ENCODE measurements at places on chromosomes 4 and X.
A peak's percentile ranks its signal among the peaks of the same experiment; 100 is the strongest.

DNA sequence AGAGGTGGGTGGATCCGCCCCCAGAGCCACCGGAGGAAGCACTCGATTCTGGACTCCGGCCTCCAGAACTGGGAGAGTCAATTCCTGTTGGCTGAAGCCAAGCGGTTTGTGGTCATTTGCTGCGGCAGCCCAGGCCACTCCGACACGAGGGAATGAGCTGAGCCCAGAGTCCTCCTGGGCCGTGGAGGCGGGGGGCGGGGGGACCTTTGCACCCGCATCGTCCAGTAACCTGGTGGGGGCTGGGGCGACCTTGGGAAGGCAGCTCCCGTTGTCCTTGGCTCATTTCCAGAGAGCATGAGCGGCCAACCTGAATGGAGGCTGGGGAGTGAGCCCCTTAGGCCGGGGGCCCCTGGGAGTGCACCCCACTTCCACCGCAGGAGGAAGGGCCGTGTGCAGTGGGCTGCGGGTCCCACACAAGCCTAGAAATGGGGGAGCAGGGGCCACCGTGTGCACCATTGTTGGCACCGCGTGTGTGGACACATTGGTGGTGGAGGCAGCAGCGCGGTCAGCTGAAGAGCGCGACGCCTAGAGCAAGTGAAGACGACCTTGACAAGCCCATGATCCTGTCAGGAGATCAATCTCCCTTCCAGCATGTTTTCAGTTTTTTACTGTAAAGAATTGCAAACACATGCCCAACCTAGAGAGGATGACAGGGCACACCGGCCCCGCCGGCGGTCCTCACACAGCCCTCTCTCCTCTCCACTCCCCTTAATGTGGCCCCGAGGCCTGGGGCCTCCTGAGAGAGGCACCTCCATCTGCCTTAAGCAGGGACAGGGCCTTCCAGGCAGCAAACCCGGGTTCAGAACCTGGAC lies 19.9 kb upstream of the DUSP9 start:
- no peak for DNase-seq

DNA sequence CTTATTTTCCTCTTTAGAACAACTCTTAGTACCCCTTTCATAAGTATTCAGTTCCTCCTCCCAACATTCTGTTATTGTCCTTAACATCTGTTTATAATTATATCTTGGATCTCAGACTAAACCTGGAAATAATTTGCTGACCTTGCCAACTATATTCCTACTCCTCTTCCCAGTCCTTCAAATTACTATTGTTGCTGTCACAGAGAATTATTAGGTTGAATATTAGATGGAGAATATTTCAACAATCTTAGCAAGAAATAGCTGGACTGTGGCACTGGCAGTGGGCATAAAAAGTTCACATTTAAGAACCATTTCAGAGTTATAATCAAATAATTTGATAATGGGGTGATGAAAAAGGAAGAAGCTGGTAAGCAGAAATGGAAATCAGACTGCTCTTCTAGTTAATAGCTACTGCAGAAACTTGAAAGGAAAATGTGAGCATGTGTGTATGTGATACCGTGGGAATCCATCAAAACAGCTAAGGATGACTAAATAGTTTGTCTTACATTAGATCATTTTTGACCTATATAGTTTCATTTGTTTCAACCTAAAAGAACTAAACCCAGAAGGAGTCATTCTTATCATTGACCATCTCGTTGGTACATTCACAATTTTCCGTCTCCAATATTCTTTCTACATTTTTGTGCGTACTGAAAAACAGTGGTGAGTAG lies 43.3 kb upstream of the PRDM8 start:
- no peak for DNase-seq

DNA sequence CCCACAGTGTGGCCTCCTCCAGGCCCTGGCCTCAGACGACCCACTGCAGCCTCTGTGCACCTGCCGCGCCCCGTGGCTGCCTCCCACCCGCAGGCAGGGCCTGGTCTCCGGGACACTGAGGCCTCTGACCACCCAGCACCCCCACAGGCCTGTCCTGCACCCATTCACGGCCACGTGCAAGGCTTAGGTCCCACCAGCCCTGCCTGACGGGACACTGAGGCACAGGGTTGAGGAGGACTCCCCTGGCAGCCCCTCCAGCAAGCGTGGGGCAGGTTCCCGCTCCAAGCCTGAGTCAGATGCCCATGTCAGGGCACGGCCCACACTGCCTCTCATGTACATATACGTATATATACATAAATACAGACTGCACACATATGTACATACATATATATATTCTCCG lies 23.5 kb downstream of the NELFA start:
- no peak for DNase-seq

DNA sequence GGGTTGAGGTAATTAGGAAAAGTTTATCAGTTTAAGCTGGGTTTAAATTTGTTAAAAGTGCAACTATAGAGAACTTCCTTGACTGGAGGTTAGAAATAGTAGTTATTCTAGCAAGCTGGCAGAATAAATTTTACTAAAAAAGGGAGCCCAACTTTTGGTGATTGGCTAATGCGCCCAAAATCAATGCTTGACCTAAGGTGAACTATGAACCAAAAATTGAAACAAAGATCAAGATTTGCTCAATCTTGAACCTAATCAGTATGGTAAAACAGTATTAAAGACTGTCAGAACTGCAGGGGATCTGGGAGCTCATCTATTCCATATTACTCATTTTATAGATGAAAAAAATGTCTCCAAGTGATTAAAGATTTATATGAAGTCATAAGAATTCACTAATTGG lies 6.1 kb upstream of the SPATA18 start:
- no peak for DNase-seq

- DNase-seq, result no peak
These were observed 96.0 kb upstream of the RAB40AL start for GRCh38 chrX:102840871-102841705.

- no peak for DNase-seq
These were observed 215.2 kb downstream of the CBR4 start for GRCh38 chr4:168794881-168795280.

GRCh38 chr4:39305912-39306677 lies 60.1 kb downstream of the RFC1 start:
- no peak for DNase-seq

GRCh38 chr4:37540486-37540885 lies 145.7 kb downstream of the RELL1 start:
- DNase-seq, result no peak

- no peak for DNase-seq
These were observed 275.6 kb upstream of the HS3ST1 start for GRCh38 chr4:11704186-11704830.

- no peak for DNase-seq
These were observed 76.6 kb downstream of the MBNL3 start for GRCh38 chrX:132412208-132412607.

DNA sequence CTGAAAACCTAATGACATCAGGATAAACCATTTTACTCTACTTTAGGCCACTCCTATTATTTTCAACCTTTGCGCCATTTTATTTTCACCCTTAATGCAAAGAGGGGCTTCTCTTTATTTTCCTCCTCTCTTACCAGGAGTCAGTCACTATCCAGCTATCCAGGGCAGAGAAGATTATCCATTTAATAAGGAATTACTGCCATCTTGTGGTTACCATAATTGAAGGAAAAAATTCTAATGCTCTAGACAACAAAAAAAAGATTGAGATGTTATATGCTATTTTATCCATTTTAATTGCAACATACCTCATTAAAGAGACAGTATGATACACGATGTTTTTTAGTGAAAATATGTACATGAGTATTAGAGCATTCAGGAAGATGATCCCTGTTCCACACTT lies 514.5 kb upstream of the FAM241A start:
- DNase-seq, result peak; percentile 12

- peak; percentile 50 for DNase-seq
These were observed 9.4 kb downstream of the TMEM271 start for GRCh38 chr4:566508-567295.

DNA sequence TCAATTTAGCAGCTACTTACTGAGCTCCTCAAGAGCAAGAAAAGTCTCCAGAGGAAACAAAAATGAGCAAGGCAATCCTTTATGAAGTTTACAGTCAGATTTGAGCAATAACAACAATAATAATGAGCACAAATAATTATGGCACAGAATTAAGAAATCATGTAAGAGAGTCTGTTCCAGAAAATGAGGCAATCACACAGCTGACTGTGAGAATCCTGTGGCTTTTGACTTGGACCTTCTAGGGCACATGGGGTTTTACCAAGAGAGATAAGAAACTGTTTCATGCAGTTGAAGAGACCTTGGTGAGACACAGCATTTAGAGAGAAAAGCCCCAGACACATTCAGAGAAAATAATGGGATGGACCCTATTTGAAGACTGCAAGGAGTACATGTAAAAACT lies 362.6 kb upstream of the MAGEB2 start:
- no peak for DNase-seq

DNA sequence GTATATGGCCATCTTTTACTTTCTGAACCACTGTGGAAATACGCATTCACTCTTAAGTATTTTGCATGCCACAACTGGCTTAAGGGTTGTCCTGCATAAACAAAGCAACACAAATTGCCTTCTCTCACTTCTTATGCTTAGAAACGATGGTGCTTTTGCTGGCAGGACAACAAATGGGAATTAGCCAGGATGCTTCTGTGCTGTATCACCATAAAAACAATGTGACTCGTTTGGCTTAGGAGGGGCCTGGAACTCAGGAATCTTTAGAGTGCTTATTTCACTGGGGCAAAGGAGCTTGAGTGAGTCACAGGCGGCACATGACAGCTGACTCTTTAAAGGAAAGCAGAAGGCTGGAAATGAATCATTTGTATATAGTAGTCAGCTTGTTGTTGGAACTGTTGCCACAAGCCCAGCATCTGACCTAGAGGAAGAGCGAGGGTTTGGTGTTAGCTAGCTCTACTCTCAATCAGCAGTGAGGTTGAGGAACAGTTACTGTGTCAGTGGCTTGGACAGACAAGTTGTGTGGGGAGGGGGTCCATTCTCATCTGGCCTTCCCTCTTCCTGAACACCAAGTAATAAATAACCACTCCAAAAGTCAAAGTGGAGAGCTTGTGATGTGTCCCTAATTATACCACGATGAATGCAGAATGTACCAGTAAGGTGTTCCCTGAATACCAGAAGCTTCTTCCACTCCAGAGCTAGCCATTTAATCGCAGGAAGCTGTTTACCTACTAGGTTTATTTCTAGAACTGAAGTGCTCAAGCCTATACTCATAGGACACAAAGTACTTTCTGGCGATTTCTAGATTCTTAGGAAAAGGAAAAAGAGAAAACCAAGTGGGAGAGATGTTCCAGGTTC lies 293.1 kb downstream of the CAMK2D start:
- DNase-seq, result peak; percentile 76

DNA sequence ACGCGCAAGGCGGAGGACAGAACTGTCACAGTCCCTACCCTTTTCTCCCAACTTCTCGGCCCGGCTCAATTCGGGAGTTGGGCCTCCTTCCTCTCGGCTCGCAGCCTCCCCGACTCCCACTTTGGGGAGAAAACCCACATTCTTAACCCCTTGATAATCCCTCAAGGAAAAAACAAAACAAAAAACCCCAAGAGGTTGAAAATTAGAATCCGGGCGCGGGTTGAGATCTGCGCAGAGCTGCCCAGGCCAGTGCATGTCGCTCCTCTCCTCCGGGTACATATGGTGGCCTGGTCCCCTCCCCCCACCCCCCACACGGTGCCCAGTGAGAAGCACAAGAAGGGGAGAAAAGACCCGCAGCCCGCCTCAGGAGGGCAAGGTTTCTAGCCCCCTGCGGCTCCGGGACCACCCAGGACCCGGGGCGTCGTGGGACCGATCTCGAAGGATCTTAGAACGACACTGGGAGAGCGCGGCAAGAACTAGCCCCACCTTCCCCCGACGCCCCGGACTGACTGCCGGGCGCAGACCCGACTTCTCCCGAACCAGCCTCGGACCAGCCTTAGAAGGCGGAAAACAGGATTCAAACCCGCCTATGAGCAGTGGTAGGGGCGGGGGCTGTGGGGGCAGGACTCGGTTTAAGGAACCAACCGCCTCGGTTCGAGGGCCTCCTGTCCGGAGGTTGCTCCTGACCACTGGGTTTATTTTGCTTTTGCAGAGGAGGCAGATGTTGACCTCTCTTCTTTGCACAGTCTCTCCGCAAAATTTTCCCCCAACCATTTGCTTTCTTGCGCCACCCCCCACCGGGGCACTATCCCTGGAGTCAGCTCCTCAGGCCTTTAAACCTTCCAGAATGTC lies 2.5 kb upstream of the PDGFRA start:
- DNase-seq, result peak; percentile 77

DNA sequence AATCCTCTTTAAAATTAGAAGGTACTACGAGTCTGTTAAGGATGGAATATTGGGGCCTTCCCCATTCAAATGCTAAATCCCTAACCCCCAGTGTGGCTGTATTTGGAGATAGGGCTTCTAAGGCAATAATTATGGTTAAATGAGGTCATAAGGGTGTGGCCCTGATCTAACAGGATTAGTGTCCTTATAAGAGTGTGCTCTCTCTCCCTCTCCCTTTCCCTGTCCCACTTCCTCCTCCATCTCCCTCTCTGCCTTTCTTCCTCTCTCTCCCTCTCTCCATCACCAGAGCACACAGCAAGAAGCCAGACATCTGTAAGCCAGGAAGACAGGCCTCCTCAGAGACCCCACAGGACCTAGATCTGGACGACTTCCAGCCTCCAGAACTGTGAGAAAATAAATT lies 116.9 kb downstream of the COL25A1 start:
- DNase-seq, result no peak
